Fibroblast of skin of abdomen (primary cell): ENCODE measurements at places on chromosomes 5 and 9.

DNA sequence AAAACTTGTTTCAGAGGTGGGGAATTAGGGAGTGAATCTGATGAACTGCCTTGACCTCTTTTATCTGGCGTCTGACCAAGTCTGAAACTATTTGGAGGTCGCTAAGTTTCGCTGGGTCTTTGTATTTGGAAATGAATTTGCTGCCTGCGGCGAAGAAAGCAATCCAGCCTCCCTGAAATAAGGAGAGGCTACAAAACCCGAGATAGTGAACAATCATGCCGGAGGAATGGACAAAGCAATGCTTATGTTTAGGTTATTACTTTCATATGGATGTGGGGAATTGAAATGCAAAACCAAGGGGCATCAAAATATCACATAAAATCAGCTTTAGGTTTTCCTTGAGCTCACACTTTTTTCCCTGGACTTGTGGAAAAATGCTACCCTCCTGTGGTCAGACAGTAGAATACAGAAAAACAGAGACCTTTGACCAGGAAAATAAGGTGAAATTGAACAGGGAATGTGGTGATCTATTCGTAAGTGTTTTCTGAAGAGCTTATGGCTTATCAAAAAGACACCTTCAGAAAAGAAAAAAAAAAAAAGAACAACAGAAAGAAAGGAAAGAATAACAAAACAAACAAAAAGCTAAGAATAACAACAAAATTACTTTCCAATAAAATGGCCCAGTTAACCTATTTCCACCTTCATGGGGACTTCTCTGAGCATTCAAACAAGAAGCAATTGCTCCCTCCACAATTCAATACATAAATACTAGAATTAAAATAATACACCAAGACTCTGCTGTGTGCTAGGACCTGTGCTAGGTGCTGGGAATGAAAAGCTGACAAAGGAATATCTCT lies 68.6 kb upstream of the DPYSL3 start:
- peak; percentile 61 for DNase-seq

DNA sequence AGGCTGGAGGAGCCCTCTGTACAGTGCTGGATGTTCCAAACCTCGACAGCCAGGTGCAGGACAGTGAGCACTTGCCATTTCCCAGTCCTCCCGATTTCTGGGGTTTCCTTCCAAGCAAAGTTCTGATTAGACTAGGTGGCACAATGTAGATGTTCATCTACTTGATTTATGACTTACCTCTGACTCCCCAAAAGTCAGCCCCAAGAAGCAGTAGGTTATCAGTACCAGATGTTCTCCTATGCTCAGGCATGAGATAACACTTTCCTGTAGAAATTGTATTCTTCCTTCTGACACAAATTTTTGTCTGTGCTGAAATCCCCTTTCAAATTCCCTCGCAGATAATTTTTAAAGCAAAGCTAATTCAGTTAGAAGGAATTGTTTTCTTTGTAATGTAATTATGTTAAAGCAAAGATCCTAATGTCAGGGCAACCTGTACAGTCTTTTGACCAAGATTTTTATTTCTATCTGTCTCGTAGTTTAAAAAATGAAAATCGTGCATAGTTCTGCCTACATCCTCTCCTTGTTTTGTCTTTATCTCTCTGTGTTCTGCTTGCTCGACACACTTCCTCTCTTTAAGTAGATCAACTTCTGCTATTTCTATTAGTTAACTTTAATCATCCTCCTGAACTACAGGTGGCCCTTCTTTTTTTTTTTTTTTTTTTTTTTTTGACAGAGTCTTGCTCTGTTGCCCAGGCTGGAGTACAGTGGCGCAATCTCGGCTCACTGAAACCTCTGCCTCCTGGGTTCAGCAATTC lies 102.4 kb upstream of the PJA2 start:
- DNase-seq, result no peak

GRCh38 chr9:129343424-129344375 lies 165.6 kb upstream of the IER5L start:
- DNase-seq, result no peak

GRCh38 chr5:149220750-149221149 lies 50.9 kb upstream of the AFAP1L1 start:
- no peak for DNase-seq

DNA sequence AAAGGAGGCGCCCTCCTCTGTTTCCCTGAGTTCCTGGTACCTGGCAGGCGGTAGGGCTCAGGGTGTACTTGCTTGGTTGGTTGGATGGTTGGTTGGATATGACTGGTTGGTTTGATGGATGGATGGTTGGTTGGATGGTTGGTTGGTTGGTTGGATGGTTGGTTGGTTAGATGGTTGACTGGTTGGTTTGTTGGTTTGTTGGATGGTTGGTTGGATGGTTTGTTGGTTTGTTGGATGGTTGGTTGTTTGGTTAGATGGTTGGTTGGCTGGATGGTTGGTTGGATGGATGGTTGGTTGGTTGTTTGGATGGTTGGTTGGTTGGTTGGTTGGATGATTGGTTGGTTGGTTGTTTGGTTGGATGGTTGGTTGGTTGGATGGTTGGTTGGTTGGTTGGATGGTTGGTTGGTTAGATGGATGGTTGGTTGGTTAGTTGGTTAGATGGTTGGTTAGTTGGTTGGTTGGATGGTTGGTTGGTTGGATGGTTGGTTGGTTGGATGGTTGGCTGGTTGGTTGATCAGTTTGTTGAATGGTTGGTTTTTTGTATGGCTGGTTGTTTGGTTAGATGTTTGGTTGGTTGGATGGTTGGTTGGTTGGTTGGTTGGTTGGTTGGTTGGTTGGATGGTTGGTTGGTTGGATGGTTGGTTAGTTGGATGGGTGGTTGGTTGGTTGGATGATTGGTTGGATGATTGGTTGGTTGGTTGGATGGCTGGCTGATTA lies 6.5 kb upstream of the TMEM250 start:
- no peak for DNase-seq
